ENCODE measurements at places on chromosomes 2 and 18.

GRCh38 chr2:239432174-239432573, 31.4 kb upstream of the HDAC4 start:
- no peak overlapping the region for H3K27ac ChIP-seq
- peaks cover 6% of the 10 kb centered on the region for H3K27me3 ChIP-seq
- no peak overlapping the region for H3K4me3 ChIP-seq
- H3K36me3 ChIP-seq = no peaks in the 10 kb centered on the region

- DNase-seq = no peak
- no peaks in the 10 kb centered on the region for H3K27me3 ChIP-seq
- no peak overlapping the region for H3K4me3 ChIP-seq
- no peaks in the 10 kb centered on the region for H3K4me1 ChIP-seq
Measured at GRCh38 chr2:11850082-11850481, 103.7 kb downstream of the LPIN1 start.

DNA sequence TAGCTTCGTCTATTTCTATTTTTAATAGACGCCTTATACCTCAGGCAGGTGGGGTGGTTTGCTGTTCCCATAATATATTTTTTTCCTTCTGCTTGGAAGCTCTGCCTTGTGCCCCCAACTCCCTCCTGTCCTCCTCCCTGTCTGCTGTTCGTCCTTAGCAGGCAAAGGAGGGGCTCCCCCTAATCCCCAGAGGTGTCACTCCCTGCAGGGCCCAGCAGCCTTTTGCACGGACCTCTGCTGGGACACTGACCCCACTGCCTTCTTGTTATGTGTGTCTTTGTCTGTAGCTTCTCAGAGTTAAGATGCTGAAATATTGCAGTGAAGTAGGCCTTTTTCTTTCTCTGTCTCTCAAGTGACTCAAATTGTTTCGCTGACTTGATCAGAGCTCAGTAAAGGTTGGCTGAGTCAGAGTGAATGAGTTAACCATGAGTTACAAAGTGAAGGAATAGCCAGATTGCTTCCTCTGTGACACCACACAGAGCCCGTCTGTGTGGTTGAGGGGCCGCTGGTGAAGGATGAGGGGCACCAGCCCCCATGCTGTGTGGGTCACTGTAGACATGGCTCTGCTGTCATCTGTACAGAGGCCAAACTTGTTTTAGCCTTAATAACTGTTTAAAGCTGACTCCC, 47.7 kb downstream of the PRKCE start:
- peak overlapping the region; percentile 27 for H3K27ac ChIP-seq
- H3K4me3 ChIP-seq = no peak overlapping the region
- peaks cover 8% of the 10 kb centered on the region for H3K4me1 ChIP-seq
- DNase-seq = peak; percentile 49
- peaks cover 14% of the 10 kb centered on the region for H3K27me3 ChIP-seq
- no peaks in the 10 kb centered on the region for H3K36me3 ChIP-seq

- H3K27me3 ChIP-seq = no peaks in the 10 kb centered on the region
- no peaks in the 10 kb centered on the region for H3K4me1 ChIP-seq
- peaks cover 85% of the 10 kb centered on the region for H3K36me3 ChIP-seq
- H3K27ac ChIP-seq = no peak overlapping the region
Measured at GRCh38 chr2:232809349-232810124, 33.2 kb upstream of the KCNJ13 start.

DNA sequence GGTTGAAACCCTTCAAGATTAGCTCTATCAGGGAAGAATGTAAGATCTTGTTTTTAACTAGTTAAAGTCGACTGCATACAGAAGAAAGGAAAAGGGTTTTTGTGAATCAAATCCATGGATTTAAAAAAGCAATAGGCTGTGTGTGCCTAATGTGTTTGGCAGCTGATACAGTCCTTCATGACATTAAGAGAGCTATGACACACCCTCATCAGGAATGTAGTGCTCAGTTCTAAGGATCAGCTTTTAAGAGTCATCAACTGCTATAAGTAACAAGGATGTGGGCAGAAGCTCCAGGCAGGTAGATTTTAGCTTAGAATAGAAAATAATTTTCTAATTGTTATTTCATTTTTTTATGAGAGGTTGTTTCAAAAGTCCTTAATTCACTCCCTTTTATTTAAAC, 52.9 kb downstream of the PPP1R1C start:
- no peak overlapping the region for H3K4me3 ChIP-seq
- no peak overlapping the region for H3K27ac ChIP-seq
- no peaks in the 10 kb centered on the region for H3K4me1 ChIP-seq
- DNase-seq = no peak
- H3K36me3 ChIP-seq = no peaks in the 10 kb centered on the region
